NCI-H510A treated with DMSO at 0.1 percent for 48 hours (cell line): ENCODE measurements at places on chromosomes 6 and 20.

DNA sequence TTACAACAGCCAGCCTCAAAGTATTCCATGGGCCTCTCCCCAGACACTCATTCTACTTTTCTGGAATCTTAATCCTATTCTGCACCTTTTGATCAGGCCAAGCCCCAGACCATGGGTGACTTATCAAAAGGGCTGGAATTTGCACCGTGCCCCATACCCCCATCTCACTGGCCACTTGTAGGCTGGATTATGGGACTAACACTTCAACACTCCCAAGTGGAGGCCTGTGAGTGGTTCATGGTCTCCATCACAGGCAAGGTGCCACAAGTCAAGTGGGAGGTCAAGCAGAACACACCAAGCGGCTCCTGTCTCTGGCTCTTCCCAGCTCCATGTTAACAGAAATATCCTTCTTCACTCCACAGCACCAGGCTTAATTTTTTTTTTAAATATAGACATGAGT lies 212.3 kb upstream of the HEY2 start:
- no peak for DNase-seq

DNA sequence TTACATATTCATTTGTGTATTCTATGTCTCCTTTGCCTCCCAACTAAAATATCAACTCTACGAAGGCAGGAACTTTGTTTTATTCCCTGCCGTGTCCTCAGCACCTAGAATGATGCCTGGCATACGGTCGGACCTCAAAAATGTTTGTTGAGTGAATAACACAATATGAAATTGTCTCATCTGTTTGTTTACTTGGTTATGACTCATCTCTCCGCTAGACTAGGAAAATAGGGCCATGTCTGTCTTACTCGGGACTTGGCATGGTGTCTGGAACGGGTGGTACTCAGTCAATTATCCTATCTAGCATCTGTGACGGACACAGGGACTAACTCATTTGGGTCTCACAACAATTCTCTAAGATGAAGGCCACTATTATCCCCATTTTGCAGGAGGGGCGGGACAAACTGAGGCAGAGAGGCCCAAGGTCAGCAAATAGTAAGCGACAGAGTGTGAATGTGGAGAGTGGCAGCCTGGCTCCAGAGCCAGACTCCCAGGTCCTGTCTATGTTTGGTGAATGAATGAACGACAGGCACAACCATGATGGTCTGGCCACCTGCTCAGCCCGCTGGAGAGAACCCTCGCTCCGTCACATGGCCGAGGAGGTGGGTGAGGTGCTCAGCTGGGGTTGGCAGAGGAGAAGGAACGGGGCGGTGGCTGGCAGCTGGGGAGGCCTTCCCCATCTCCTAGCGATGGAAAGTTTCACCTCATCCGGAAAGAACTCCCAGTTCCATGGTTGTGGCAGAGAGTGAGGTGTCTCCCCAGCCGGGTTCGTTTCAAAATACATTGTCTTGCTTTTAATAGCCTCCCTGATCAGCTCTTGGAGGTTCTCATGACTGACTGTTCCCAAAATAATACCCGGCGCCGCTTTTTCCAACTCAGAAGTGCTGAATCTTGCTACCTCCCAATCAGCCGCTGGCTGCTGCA lies 27.6 kb upstream of the NFATC2 start:
- DNase-seq: no peak

- no peak for DNase-seq
These were observed 45.8 kb upstream of the FAM184A start for GRCh38 chr6:119124079-119124824.

GRCh38 chr20:63081351-63081750 lies 74.6 kb upstream of the BHLHE23 start:
- no peak for DNase-seq

GRCh38 chr6:46263707-46264086 lies 92.9 kb upstream of the ENPP5 start:
- no peak for DNase-seq

- DNase-seq: no peak
These were observed 5.5 kb downstream of the FOXS1 start for GRCh38 chr20:31839782-31840487.

GRCh38 chr6:132494954-132495353 lies 18.0 kb downstream of the STX7 start:
- DNase-seq: no peak

GRCh38 chr6:66638099-66638498 lies 931.1 kb upstream of the EYS start:
- DNase-seq: no peak

- DNase-seq: peak; percentile 14
These were observed 471.8 kb upstream of the MAN1A1 start for GRCh38 chr6:119821380-119821779.

DNA sequence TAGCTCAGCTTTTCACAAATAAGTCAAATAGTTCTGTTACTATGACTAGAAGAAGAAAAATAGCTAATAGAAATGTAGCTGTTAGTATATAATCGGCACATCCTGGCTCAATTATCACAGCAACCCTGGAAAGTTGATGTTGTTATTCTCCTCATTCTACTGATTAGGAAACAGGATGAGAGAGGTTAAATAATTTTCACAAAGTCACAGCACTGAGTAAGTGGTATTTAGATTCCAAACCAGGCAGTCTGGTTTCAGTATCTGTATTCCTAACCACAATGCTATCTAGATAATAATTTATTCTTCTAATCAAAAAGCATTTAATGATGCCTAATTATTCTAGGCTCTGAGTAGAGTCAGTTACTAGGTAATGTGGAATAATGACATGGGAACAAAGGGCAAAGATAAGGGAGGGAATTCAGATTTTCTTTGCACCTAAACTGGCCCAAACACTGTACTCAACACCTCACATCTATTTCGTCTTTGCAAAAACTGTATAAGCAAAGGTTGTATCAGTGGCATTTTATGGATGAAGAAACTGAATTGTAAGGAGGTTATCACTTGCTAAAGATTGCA lies 51.3 kb downstream of the PDE7B start:
- DNase-seq: no peak

- no peak for DNase-seq
These were observed 326.5 kb downstream of the FOXA2 start for GRCh38 chr20:22257912-22258311.

DNA sequence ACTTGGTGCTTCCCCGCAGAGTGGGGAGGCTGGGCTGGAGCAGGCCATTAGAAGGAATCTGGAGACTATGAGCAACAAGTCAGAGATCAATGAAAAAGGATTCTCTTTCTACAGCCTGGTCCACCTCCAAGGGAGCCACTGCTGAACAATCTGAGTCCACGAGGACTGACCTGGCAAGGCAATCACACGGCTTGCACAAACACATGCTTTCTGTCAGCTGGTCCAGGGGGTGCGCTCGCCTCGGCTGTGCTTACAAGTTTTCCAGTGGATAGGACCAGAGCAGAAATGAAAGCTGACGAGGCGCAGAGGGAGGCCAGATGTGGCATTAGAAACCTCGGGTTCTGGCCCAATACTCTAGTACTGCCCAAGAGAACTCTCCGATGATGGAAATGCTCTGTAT lies 18.1 kb downstream of the KCNK5 start:
- no peak for DNase-seq

GRCh38 chr6:152273638-152274037 lies 363.5 kb downstream of the SYNE1 start:
- no peak for DNase-seq

DNA sequence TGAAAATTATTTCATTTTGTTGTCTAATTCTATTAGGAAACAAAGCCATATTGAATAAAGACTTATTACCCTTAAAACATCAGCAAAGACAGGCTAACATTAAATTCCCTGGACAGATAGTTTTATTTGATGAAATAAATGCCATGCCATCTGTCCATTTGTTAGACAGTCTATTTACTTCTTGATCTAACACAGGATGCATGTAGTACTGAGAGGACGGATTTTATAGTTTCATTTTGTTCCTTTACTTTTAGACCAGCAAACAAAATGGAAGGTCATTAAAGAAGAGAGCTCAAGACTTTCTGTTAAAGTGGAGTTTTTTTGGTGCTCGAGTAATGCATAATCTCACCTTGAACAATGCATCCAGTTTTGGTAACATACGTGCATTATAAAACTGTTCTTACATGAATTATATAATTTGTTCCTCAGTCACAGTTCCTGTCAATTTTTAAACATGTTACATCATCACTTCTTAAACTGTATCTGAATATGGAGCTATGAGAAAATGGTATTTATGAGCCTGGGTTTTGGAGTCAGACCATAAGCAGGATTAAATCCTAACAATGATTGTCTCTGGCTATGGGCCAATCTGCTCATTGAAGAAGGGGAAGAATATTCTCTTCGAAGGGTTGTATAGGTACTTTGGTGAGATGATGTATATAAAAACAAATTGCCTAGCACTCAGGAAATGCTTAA lies 46.0 kb downstream of the RFX6 start:
- DNase-seq: no peak

GRCh38 chr6:508614-509013 lies 117.1 kb downstream of the IRF4 start:
- no peak for DNase-seq

DNA sequence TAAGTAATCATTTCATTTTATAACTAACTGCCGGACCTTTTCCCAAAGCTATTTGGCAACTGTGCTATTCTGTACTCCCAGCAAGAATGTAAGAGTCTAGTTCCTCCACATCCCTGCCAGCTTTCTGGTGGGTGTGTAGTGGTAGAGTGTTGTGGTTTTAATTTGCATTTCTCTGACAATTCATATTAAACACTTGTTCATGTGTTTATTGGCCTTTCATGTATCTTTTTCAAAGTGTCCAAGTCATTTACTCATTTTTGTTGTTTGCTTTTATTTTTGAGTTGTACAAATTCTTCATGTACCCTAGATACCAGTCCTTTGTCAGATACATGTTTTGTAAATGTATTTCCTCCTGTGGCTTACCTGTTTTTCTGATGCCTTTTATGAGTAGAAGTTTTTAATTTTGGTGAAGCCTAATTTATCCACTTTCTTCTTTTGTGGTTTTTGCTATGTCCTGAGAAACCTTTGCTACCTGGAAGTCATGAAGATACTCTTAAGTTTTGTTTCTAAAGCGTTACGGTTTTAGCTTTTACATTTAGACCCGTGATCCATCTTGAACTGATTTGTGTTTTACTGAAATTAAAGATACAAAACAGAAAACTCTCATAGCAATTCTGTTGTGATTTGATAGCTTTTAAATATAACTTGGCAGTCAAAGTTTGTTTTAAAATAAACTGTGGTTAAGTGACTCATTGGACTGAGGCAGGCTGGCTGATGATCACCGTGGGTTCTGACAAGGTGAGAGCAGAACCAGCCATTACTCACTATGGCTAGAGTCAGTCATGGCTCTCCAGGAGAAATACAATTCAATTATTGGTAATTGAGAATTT lies 8.0 kb downstream of the MYLIP start:
- DNase-seq: no peak

GRCh38 chr6:83073615-83074014 lies 6.1 kb downstream of the DOP1A start:
- DNase-seq: no peak

GRCh38 chr20:3296261-3297078 lies 57.5 kb upstream of the SLC4A11 start:
- no peak for DNase-seq

- peak; percentile 13 for DNase-seq
These were observed 50.3 kb downstream of the ANKRD6 start for GRCh38 chr6:89483111-89483720.

GRCh38 chr20:20568604-20569205 lies 143.7 kb downstream of the RALGAPA2 start:
- DNase-seq: peak; percentile 84

- DNase-seq: no peak
These were observed 73.1 kb upstream of the DST start for GRCh38 chr6:56715741-56716140.

DNA sequence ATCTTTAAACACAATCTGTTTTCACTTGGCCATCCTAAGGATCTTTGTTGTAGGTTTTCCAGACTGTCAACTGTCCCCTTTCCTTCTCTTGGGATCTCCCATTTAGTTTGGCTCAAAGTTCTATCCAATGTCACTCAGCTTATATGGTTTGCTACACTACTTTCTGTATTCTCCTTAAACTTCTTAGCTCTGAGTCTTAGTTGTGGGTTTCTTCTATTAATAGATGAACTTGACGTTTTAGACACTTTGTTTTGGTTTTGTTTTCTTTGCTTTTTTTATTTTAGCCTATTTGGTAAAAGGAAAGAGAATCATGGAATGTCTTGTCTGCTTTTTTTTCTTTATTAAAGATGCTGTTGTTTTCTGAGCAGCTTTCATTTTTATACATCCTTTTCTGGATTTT lies 11.4 kb downstream of the RMND1 start:
- no peak for DNase-seq

DNA sequence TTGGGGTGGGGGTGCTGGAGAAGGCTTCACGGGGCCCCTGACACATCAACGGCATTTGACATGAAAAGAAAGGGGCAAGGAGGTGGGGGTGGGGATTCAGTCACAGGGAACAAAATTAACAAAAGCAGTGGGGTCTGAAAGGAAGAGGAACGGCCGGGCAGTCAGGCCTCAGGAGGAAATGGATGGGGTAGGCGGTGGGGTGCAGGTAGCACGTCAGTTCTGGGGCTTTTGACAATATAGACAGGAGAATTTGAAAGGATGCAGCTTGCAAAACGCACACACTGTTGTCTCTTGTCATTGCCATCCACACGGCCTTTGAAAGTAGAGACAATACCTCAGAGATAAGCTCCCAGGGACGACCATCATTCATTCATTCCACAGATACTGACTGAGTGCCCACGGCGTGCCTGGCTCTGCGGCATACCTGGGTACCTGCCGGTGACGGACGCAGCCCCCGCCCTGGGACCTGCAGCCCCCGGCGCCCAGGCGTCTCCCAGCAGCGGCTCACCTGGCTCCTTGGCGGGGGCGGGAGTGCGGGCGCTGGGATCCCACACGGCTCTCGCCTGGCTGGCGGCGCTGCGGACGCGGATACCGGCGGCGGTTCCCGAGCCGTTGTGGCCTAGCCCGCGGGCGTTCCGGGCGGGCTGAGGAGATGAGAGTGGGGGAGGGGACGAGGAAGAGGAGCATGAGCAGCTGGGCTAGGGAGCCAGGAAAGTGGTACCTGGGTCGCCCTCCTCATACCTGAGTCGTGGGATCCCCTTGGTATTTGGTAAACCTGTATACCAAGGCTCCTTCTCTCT lies at the start of gene SLC26A8:
SLC26A8 (minus strand) TSS at position 646 of the 800 bp plus-strand sequence. CDS start 4,934 bp downstream, outside the sequence.
- DNase-seq: no peak

DNA sequence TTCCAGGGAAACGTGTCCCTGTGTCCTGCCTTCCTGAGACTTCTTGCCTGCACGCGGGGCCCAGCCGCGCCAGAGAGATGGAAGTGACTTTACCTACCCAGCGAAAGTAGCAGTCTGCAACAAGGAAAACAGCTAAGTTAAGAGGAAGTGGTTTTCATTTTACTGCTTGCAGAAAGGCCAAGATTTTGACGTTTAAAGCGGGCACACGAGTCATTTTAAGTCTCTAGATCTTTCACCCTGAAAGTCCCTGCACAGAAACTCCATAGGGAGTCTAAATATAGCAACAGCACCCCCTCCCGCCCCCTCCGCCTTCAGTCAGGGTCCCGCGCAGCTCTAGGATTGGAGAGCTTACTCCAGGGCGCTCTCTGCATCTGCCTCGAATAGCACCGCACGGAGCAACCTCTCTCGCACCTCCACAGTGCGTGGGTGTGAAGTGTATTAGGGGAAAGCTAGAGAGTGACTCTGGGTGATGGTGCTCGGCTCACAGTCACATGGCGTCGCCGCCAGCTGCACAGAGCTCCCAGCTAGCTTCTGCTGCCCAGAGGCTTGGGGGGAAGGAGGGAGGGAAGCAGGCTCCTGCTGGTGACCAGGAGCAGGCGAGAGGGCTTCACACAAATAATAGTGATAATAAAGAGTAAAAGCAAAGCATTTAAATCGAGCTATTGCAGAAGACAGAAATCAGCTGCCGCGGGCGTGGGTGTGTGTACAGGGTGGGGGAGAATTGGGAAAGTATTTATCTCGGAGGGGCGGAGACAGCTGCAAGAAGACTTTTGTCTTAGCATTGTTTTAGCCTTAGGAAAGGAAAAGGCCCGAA lies 1.8 kb upstream of the KCNQ5 start:
- peak; percentile 24 for DNase-seq

GRCh38 chr20:43666376-43667328 lies at the start of gene MYBL2:
MYBL2 (plus strand) TSS chr20:43667114; CDS start chr20:43667284, 170 bp downstream.
- DNase-seq: peak; percentile 47
